ENCODE measurements at places on chromosomes 16 and 17. TPM values are rescaled to one million over a fixed set of nuclear protein-coding genes. Genes with fewer than 3 reads are reported as not detected.

The CRHR1 gene
- not detected for total RNA-seq

DNA sequence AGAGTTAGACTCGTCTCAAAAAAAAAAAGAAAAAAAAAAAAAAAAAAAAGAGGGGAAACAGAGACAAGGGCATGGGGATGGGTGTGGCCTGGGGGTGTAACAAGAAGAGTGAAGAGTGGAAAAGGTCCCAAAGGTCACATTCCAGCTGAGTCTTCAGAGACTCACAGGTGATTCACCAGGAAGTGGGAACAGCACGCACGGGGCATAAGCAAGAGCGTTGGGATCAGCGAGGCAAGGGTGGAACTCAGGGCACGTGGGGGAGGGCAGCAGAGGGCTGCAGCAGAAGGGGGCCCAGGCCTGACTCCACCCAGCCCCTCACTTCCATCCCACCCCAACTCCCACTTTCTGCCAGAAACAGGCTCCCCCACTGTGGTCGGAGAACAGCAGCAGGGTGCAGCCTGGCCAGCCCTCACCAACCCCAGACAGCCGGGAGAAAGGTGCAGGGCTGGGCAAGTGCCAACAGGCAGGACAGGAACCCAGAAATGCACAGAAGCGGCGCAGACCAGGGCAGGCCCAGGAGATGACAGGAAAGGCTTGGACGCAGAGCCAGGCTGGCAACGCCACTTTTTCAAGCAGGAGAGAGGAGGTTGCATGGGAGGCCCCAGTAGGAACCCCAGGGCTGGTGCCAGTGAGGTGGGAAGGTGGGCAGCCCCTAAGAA is 3.3 kb downstream of the MEAK7 start:
- DNase-seq, result no peak

- DNase-seq, result no peak
Observed at GRCh38 chr17:50258647-50259476, 15.4 kb upstream of the TMEM92 start.

- no peak for DNase-seq
Observed at GRCh38 chr16:49281480-49281842, at the start of gene CBLN1. Gene CBLN1 (minus strand): TSS chr16:49281838. CDS start chr16:49281465, 373 bp downstream.

DNA sequence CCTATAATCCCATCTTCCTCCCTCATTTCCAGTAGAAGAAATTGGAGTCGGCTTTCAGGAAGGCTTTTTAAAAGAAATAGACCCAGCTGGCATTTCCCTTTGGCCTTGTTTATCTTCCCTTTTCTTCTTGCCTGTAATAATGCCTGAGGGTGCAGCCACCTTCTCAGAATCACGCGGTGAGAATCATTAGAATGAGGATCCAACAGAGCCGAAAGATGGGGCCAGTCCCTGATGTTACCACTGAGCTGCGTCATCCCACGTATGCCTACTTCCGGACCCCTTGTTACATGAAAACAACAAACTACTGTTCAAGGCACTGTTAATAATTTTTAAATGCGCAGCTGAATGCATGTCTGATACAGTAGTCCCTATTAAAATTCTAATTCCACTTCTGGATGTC is 24.1 kb downstream of the SDR42E1 start:
- DNase-seq, result no peak

DNA sequence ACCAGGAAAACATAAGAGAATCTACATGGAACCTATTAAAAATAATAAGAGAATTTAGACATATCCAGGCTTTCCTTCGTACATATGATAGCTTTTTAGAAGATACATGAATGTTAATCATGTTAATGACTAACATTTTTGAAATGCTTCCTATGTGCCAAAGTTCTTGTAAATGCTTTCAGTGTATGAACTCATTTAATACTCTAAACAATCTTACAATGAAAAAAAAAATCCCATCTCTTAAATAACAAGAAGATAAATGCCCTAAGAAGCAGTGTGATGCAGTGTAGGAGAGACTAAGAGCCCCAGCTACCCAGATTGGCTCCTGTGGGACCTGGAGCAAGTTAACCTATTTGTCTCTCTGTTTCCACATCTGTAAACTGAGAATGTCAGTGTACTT is 220.4 kb upstream of the MYOCD start:
- DNase-seq, result no peak

DNA sequence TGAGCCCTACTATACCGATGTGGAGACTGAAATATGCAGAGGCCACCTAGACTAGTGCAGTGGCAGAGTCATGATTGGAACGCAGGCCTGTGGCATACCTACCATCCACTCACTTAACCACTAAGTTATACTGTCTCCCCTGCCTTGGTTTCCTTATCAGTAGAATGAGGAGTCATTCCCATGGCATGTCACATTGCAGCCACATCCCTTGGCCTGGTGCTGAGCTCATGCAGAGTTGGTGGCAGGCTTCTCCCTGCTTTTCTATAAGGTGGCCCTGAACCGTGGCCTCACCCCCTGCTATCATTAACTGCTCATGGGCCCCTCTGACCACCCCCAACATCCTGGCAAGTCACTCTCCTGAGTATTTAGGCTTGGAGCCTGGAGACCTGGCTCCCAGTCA is 212.5 kb downstream of the KATNIP start:
- no peak for DNase-seq

The CDH15 gene
- not detected for total RNA-seq

DNA sequence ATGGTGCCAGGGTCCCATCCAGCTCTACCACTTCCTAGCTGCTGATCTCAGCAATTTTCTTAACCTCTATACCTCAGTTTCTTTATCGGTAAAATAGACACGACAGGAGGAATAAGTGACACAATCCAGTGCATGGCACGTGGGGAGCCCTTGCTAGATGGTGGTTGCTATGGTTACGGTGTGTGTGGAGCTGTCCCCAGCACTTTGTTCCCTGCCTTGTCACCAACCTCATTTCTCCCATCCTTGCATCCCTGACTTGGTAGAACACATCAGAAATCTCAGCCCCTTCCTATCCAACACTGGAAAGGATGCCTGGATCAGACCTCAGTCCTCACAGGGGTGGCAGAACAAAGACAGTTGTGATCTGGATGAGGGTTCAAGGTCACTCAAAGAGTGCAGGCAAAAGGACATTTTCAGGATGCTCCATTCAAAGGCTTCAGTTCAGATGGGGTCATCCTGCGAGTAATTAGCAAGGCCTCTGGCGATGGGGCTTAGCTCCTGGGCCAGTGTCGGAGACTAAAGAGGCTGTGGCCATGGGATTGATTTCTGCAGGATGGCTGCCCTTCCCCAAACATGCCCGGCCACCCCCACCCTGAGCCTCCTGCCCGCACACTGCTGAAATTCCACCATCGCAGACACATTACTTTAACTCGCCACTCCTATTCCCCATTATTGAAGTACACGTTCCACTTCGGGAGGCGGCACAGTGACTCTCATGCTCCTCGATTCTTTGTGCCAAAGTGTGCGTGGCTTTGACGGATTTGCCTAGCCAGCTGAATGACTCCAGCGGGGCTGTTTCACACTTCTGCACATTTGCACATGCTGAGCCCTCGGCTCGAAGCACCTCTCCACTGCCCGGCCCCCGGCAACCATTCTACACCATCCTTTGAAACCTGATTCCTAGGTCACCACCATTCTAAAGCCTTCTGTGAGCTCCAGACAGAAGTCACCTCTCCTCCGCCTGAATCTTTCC is 40.3 kb downstream of the WNT3 start:
- DNase-seq, result no peak

Measured in left ventricle myocardium inferior (tissue), 1 donor.